Fibroblast of lung (primary cell): ENCODE measurements at places on chromosomes 16 and 17. TPM values are rescaled to one million over a fixed set of nuclear protein-coding genes. Genes with fewer than 3 reads are reported as not detected.

CHRNE gene
- total RNA-seq = 0.51 and 0.66 TPM in 2 replicates

SOX8 gene
- total RNA-seq = under 0.01 TPM in 1 of 2 replicates, not detected in the other

POLR3K gene
- total RNA-seq = 2.6 and 3.3 TPM in 2 replicates

HEATR3 gene
- total RNA-seq = 23.9 and 26.7 TPM in 2 replicates
